ENCODE measurements at places on chromosomes 5 and 9.

GRCh38 chr5:1180841-1181271, 20.5 kb upstream of the SLC6A19 start:
- no peak for DNase-seq

DNA sequence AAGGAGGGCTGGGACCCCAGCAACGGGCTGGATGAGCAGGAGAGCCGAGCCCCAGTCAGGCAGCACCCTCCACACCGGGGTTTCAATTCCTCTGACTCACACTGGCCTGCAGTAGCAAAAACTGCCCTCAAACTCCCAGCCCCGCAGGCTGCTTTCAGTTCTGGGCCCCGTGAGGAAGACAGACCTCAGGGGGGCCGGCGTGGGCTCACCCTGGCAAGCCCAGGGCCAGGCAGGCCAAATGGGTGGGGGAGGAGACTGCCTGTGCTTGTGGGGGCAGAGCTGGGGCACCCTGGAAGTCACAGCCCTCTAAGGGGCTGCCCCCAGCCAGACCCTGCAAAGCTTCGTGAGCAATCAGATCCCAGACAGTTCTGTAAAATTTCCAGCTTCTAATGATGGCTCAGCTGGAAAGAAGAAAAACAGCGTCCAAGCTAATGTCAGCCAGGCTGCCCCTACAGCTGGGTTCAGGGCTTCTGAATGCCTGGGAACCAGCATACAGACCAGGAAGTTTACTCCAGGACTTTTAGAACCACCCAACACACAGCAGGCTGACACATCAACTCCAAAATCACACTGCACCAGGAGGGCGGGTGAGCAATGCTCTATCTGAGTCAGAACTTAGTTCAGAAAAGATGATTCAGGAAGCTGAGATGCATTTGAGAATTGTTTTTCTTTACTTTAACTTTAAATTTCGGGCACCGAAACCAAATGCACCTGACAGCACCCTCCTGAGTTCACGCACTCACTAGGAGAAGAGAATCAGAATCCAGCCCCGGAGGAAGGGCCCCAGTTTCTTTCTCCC, 34.7 kb downstream of the LPCAT1 start:
- no peak for DNase-seq

DNA sequence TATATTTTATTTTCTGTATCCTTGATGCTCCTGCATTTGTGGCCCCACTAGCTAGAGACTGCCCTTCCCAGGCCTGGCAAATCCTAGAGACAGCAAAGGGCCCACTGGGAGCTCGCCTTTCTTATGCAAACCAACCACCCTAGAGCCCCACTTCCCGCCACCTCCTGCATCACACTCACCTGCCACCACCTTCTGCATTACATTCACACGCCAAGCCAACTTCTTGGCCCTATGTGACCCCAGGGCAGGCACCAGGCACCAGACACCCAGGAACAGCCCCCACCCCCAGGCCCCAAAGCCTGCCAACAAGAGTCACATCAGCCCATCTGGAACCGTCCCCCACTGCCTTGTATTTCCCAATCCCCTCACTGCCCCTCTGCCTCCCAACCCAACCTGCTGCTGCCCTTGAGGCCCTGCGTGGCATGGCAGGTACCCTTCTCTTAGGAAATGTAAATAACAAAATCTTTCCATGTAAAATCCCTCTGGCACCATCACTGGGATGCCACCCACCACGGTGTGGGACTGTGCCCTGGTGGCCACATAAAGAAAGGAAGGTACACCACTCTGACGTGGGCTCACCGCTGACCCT, 22.0 kb downstream of the ROR2 start:
- no peak for DNase-seq

- no peak for DNase-seq
Measured at GRCh38 chr5:134582281-134582680, 50.3 kb downstream of the SAR1B start.

- DNase-seq = no peak
Measured at GRCh38 chr9:87193925-87194868, 246.9 kb upstream of the GAS1 start.

Measured in CD4-positive, alpha-beta T cell treated with Interleukin-12 subunit alpha and Interleukin-12 subunit beta, for 1 hour (primary cell).